ENCODE measurements at places on chromosomes 1 and 21.

- no peak for DNase-seq
Observed at GRCh38 chr1:62370594-62370993, 51.4 kb upstream of the KANK4 start.

DNA sequence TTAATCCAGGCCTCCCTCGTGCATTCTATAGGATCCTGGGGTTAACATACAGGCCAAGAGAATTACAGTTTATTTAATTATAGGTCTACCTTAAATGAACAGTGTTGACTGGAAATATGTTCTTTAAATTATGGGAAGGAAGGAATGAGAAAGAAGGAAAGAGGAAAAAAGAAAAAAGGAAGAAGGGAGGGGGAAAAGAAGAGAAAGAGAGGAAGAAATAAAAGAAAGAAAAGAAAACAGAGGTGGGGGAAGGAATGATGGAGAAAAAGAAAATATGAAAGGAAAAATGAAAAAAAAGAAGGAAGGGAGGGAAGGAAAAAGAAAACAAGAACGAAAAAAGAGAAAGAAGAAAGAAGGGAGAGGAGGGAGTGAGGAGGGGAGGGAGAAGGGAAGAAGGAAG, 38.5 kb downstream of the WNT9A start:
- DNase-seq, result no peak

DNA sequence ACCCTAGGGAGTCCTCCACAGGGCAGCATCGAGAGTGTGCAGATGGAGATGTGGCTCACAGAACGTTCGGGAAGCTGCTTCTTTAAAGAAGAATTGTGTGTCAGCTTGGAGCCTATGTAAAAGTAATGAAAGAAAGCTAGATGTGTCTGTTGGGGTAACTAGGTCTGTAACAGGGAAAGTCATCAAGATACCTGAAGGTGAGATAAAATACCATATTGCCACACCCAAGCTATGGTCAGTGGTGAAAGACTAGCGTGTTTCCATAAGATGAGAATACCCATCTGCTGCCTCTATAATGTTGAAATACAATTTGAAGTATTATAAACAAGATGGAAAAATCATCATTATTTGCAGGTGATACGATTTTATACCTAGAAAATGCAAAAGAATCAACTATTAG, 17.5 kb downstream of the RCAN1 start:
- no peak for DNase-seq

DNA sequence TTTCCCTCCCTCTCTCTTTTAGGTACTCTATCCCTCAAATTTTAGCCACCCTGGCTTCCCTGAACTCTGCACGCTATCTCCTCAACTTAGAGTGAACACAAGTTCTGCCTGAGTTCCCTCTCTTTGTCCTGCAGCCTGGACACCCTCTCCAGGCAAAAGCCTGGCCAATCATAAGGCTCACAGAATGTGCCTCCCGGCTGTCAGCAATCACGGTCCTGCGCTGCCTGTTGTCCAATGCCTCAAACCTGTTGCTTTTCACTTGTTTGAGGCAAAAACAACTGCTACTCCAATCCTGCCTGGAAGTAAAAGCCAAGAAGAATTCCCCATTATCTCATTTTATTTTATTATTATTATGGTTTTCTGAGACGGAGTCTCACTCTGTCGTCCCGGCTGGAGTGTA, 66.1 kb downstream of the LGR6 start:
- no peak for DNase-seq

GRCh38 chr1:114250683-114251572, 97.3 kb upstream of the SYT6 start:
- DNase-seq, result no peak

- DNase-seq, result peak; percentile 2
Observed at GRCh38 chr21:20882462-20883407, 115.5 kb upstream of the NCAM2 start.

DNA sequence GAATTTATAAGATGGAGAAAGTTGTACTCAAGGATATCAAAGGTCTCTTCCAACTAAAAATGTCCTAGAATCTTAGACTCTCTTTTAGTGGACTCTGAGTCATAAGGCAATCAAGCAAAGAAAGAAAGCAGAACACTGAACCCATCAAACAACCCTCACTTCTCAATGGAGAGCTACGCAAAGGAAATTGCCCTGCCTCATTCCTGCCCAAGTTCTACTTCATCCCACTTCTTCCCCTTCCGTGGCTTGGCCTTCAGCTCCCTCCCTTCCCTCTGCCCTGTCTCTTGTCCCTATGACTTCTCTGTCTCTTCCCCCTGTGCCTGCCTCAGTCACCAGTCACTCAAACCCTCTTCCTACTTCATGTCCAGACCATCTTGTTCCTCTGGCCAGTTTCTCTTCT, 58.5 kb downstream of the RIMS3 start:
- DNase-seq, result no peak

DNA sequence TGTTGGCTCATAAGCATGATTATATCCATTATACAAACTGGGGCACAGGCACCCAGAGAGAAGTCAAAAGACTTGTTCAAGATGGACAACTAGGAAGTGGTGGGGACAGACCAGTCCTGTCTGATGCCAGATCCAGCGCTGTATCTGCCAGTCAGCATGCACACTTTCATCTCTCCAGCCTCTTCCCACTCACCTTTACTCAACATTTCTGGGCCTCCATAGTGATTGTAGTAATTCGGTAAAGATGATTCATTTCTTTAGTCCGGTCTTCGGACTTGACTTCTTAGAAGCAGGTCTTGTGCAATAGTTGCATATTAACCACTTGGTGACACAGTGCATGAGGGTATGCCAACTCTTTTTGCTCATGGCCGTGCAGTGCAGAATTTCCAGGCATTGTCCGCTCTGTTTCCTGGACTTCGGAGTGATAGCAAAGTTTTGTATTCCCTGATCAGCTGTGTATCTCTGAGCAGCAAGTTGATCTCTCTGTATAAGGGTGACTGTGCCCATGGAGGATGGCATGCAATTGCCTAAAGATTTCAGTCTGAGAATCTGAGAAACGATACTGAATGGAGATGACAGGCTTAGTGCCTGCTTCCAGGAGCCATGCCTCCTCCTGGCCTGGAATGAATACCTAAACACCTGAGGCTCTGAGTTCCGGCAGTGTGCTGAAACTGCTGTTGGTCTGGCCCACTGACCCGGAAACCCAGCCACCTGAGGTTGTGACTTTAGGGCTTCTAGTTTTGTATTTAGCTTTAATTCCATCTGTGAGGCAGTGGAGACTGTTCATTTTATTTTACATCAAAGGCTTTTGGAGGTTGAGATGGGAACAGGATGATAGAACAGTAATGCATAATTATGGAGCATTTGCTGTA, 39.0 kb downstream of the GALNT2 start:
- DNase-seq, result no peak

GRCh38 chr1:116461723-116462122, 88.7 kb downstream of the ATP1A1 start:
- no peak for DNase-seq

All from stimulated activated CD4-positive, alpha-beta T cell treated with anti-CD3 and anti-CD28 coated beads, Interleukin-12 subunit alpha, Interleukin-12 subunit beta, amount 100 ng/mL, for 48 hours (primary cell).